ENCODE measurements at places on chromosomes 1 and 21. TPM values are rescaled to one million over a fixed set of nuclear protein-coding genes. Genes with fewer than 3 reads are reported as not detected.

LIPI gene
- total RNA-seq = not detected

GRCh38 chr1:221776495-221777301 lies 34.8 kb upstream of the DUSP10 start:
- H3K4me3 ChIP-seq = no peak overlapping the region
- no peaks in the 10 kb centered on the region for H3K36me3 ChIP-seq
- no peak for DNase-seq
- no peak overlapping the region for H3K27ac ChIP-seq

DNA sequence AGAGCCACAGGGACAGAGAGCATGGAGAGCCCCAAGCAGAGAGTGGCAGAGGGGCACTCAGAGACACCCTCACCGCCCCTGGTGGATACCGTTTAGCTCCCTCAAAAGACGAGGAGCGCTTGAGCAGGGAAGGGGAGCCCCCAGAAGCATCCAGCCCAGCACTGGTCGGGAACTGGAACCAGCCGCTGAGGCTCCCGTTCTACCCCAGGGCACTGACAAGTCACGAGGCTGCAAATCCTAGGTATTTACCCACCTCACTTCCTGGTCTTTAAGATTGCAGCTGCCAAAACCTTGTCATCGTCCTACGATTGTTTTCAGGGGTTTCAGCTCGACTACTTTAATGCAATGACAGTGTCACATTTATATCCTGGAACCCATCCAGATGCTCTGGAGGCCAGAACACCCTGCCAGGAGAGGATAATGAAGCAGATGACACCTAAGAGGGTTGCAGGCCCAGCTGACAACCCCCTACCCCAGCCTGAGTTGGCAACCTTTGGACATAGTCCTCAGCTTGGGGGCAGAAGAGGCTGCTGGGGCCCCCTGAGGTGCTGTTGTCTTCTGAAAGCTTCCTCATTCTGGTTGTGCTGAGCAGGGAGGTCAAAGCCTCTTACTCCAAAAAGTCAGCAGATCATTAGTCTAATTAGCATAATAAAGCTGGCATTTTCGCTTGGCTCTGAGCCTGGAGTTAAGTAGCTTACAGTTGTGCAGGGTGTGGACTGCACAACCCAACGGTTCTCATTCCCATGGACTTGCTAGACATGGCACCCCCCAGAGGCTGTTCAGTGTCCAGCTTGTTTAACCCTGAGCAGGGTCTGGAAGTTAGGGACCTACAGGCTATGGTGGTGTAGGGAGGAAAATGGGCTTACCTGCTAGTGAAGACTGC lies 20.6 kb upstream of the BACE2 start:
- DNase-seq = no peak
- no peaks in the 10 kb centered on the region for H3K27me3 ChIP-seq
- H3K36me3 ChIP-seq = no peaks in the 10 kb centered on the region
- H3K4me1 ChIP-seq = no peaks in the 10 kb centered on the region
- H3K27ac ChIP-seq = no peak overlapping the region

NEK2 gene
- 34.4 TPM for total RNA-seq

FAM131C gene
- total RNA-seq = 3.4 TPM

NOS1AP gene
- 27.9 TPM for total RNA-seq

DNA sequence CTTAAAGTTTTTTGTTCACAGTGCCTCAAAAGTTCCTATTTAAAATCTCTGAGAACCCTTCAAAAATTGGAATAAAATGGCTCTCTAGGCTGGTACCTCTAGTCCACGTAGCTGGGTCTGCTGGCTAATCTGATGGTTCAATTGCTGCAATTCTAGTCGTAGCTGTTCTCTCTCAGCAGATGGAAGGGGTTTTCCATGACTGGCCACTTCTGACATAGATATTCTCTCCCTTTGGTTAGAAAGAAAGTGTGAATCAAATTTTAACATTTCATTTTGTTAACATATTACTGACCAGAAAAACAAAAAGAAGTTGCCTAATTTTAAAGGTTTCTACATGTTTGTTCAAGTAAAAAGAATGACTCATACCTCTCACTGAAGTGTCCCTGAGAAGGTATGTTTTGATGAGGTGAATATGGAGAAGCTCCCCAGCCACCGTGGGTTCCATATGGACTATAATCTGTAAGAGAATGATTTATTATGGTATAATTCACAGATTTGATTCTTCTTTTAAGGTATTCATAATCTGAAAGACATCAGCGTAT lies 29.3 kb upstream of the SERPINC1 start:
- no peaks in the 10 kb centered on the region for H3K27me3 ChIP-seq
- H3K4me3 ChIP-seq = no peak overlapping the region
- H3K36me3 ChIP-seq = peaks cover 14% of the 10 kb centered on the region
- H3K4me1 ChIP-seq = no peaks in the 10 kb centered on the region
- no peak for DNase-seq

RGS1 gene
- not detected for total RNA-seq

- H3K4me3 ChIP-seq = peak overlapping the region; percentile 97
- no peaks in the 10 kb centered on the region for H3K27me3 ChIP-seq
- no peaks in the 10 kb centered on the region for H3K4me1 ChIP-seq
- peaks cover 11% of the 10 kb centered on the region for H3K36me3 ChIP-seq
- peak overlapping the region; percentile 82 for H3K27ac ChIP-seq
- no peak for DNase-seq
Observed at GRCh38 chr1:36088265-36088576, 471 bp upstream of the ADPRS start.

DNA sequence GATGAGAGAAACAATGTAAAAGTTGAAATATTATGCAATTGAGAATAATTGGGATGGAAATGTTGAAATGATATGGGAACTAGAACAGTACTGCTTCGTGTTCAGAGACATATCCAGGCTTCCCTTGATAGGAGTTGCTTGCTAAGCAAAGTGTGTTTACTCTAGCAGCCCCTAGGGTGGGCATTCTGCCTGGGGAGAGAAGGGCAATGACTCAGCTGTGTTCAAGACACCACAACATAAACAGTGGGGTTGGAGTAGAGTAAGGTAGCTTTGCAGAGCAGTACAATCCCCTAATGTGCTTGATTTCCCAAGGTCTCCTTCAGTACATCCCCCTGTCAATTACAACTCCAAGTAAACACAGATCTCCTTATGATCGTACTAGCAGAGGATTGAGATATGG lies 4.8 kb upstream of the PCNX2 start:
- no peaks in the 10 kb centered on the region for H3K36me3 ChIP-seq
- no peak for DNase-seq
- H3K27me3 ChIP-seq = peaks cover 10% of the 10 kb centered on the region
- H3K4me3 ChIP-seq = no peak overlapping the region

CYP4B1 gene
- not detected for total RNA-seq

CELF3 gene
- total RNA-seq = not detected

TSPEAR gene
- not detected for total RNA-seq

DNA sequence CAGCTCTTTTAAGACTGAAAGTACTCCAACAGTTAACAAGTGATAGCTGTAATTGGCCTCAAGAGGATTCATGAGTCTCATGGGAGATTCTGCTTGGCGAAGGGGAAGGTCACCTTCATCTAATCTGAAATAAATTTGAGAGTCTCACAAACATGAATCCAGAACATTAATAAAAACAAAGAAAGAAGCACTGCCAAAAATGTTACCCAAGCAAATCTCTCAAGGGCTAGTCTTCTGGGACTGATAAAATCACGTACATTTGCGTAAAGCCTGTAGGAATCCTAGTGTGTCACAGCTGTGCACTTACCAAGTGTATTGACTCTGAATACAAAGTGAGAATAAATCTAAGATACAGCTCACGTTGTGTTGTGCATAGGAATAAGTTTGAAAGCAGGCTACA lies 21.2 kb upstream of the NUF2 start:
- H3K36me3 ChIP-seq = no peaks in the 10 kb centered on the region
- no peak for DNase-seq
- no peak overlapping the region for H3K4me3 ChIP-seq
- no peaks in the 10 kb centered on the region for H3K4me1 ChIP-seq
- no peak overlapping the region for H3K27ac ChIP-seq

- DNase-seq = no peak
- no peak overlapping the region for H3K27ac ChIP-seq
- no peaks in the 10 kb centered on the region for H3K4me1 ChIP-seq
- no peaks in the 10 kb centered on the region for H3K36me3 ChIP-seq
Observed at GRCh38 chr1:48640836-48641492, 135.7 kb downstream of the BEND5 start.

NECTIN4 gene
- total RNA-seq = not detected

AZIN2 gene
- total RNA-seq = 2.4 TPM

- no peak for DNase-seq
- H3K4me1 ChIP-seq = no peaks in the 10 kb centered on the region
- H3K27me3 ChIP-seq = no peaks in the 10 kb centered on the region
- no peak overlapping the region for H3K4me3 ChIP-seq
Observed at GRCh38 chr1:55301912-55302311, 86.7 kb upstream of the USP24 start.

Measured in Panc1 (cell line).